Mesothelial cell of epicardium (in vitro differentiated cells): ENCODE measurements at places on chromosomes 7 and 10.

- no peaks in the 10 kb centered on the region for H3K4me1 ChIP-seq
- no peak for DNase-seq
- no peaks in the 10 kb centered on the region for H3K27me3 ChIP-seq
- H3K36me3 ChIP-seq = peaks cover 1% of the 10 kb centered on the region
Observed at GRCh38 chr7:143850682-143851081, 51.3 kb downstream of the TCAF1 start.

GRCh38 chr10:86305521-86305920 lies 61.1 kb downstream of the GRID1 start:
- DNase-seq = no peak
- no peak overlapping the region for H3K4me3 ChIP-seq
- peaks cover 30% of the 10 kb centered on the region for H3K27me3 ChIP-seq
- no peak overlapping the region for H3K27ac ChIP-seq
- H3K36me3 ChIP-seq = no peaks in the 10 kb centered on the region

- no peak for DNase-seq
- peaks cover 18% of the 10 kb centered on the region for H3K27me3 ChIP-seq
- H3K27ac ChIP-seq = no peak overlapping the region
- no peak overlapping the region for H3K4me3 ChIP-seq
- H3K4me1 ChIP-seq = peaks cover under 1% of the 10 kb centered on the region
Observed at GRCh38 chr7:158468181-158468580, 119.4 kb downstream of the PTPRN2 start.

DNA sequence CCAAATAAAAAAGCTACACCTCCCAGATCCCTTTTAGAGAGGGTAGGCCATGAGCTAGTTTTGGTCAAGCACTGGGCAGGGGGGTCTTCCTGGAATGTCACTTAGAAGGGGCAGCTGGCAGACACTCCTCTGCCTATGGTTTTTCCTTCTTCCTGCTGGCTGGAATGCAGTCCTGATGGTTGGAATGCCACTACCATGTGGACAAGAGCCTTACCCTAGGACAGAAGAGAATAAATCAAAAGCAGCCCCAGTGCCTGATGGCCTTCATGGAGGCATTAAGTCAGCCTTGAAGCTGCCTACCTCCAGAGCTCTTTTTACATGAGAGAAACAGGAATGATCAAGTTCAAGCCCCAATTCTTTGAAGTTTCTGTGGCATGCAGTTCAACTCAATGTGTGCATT lies 43.5 kb upstream of the SORBS1 start:
- H3K27ac ChIP-seq = peak overlapping the region; percentile 79
- H3K36me3 ChIP-seq = peaks cover 16% of the 10 kb centered on the region
- DNase-seq = no peak
- no peak overlapping the region for H3K4me3 ChIP-seq
- H3K27me3 ChIP-seq = no peaks in the 10 kb centered on the region

- no peak for DNase-seq
- H3K4me1 ChIP-seq = peaks cover 7% of the 10 kb centered on the region
- H3K27me3 ChIP-seq = no peaks in the 10 kb centered on the region
- H3K27ac ChIP-seq = peak overlapping the region; percentile 31
Observed at GRCh38 chr7:12357508-12357907, 46.2 kb downstream of the VWDE start.

- H3K27ac ChIP-seq = no peak overlapping the region
- peak overlapping the region; percentile 18 for H3K4me3 ChIP-seq
- no peaks in the 10 kb centered on the region for H3K27me3 ChIP-seq
- H3K4me1 ChIP-seq = peaks cover 17% of the 10 kb centered on the region
- no peak for DNase-seq
Observed at GRCh38 chr7:129615018-129615417, 3.5 kb downstream of the NRF1 start.

- no peaks in the 10 kb centered on the region for H3K27me3 ChIP-seq
- H3K4me3 ChIP-seq = no peak overlapping the region
- DNase-seq = no peak
- H3K36me3 ChIP-seq = peaks cover 9% of the 10 kb centered on the region
- H3K27ac ChIP-seq = no peak overlapping the region
Observed at GRCh38 chr7:138670594-138670993, 30.6 kb downstream of the SVOPL start.

- peak overlapping the region; percentile 82 for H3K27ac ChIP-seq
- peaks cover 68% of the 10 kb centered on the region for H3K4me1 ChIP-seq
- no peaks in the 10 kb centered on the region for H3K27me3 ChIP-seq
Observed at GRCh38 chr7:47586925-47587324, 5.0 kb upstream of the TNS3 start.
